ENCODE measurements at places on chromosomes 11 and 22. TPM values are rescaled to one million over a fixed set of nuclear protein-coding genes. Genes with fewer than 3 reads are reported as not detected.

The FOXRED2 gene
- 5.0 TPM for polyA plus RNA-seq

The RBMXL2 gene
- not detected for polyA plus RNA-seq

The CASP5 gene
- polyA plus RNA-seq: not detected

The C22orf31 gene
- not detected for polyA plus RNA-seq

The FLRT1 gene
- polyA plus RNA-seq: 0.09 TPM

The LYVE1 gene
- not detected for polyA plus RNA-seq

The OR52D1 gene
- not detected for polyA plus RNA-seq

The MMP27 gene
- polyA plus RNA-seq: not detected

The KRTAP5-2 gene
- polyA plus RNA-seq: not detected

The OR2AG2 gene
- not detected for polyA plus RNA-seq

The OR56A1 gene
- not detected for polyA plus RNA-seq

The MIAT gene
- polyA plus RNA-seq: 0.05 TPM

The UBQLN3 gene
- polyA plus RNA-seq: not detected

The DTX4 gene
- polyA plus RNA-seq: 0.16 TPM

The PDE2A gene
- 1.0 TPM for polyA plus RNA-seq

The RAC2 gene
- 36.3 TPM for polyA plus RNA-seq

The MISFA gene
- 1.8 TPM for polyA plus RNA-seq

The CBY1 gene
- polyA plus RNA-seq: 59.4 TPM

The SAAL1 gene
- 11.6 TPM for polyA plus RNA-seq

The CD82 gene
- polyA plus RNA-seq: 8.6 TPM

The ABCG4 gene
- polyA plus RNA-seq: 0.14 TPM

The C22orf39 gene
- 22.8 TPM for polyA plus RNA-seq

The MYO7A gene
- polyA plus RNA-seq: not detected

The PEX16 gene
- 21.2 TPM for polyA plus RNA-seq

The KCNQ1OT1 gene
- 0.28 TPM for polyA plus RNA-seq

The DMC1 gene
- polyA plus RNA-seq: 1.4 TPM

The GGTLC3 gene
- not detected for polyA plus RNA-seq

The RASSF10 gene
- not detected for polyA plus RNA-seq

The PGA4 gene
- polyA plus RNA-seq: 0.31 TPM

The GSTT2B gene
- 15.6 TPM for polyA plus RNA-seq

The OR4D5 gene
- polyA plus RNA-seq: not detected

The TRIM34 gene
- polyA plus RNA-seq: 3.9 TPM

The SEZ6L gene
- polyA plus RNA-seq: 0.19 TPM

The MFNG gene
- polyA plus RNA-seq: not detected

The TSKU gene
- polyA plus RNA-seq: 30.8 TPM
